ENCODE measurements at places on chromosomes 2 and 18.

DNA sequence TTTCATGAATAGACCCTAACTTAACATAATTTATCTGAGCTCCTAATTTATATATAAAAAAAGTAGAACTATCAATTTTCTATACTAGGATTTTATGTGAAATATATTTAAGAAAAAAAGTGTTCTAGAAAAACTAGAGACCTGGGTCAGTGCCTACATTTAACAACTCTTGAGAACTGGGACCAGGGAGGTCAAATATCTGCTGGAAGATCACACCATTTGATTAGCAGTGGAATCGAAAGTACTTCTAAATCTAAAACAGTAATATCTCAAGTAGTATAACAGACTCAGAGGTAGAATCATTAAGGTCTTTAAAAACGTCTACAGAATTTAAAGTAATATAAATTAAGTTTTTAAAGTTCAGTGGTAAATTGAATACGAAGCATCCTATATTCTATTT, 34.6 kb downstream of the PPP3R1 start:
- no peak for DNase-seq

DNA sequence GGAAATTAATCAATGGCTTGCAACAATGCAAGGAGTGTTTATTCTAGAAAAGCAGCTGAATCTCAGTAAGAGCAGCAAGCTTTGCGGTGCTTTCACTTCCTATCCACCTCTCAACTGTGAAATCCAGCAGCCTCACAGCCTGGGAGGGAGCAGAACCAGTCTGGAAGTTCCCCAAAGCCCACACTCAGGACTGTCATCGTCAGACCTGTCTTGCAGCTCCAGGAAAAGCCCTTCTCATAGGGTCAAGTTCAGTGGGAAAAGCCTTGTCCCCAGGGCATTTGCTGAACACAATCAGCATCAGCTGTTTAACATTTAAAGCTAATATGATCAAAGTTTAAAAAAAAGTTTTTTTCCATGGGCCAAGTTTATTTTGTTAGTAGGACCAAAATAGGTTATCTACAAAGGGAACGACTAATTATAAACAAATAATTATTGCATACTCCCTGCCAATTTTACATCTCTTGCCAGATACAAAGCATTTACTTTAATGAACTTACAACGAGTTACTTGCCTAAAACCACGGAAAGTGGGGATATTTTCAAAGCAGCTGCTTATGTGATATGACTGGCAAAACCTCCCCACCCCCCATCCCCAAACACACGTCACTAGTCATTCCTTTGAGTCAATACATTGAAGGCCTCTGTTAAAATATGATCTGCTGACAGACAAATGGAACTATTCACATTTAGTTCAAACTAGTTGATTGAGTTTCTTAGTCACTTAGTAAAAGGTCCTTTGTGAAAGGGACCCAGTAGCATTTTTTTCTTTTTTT, 36.8 kb downstream of the PARD6G start:
- no peak for DNase-seq

DNA sequence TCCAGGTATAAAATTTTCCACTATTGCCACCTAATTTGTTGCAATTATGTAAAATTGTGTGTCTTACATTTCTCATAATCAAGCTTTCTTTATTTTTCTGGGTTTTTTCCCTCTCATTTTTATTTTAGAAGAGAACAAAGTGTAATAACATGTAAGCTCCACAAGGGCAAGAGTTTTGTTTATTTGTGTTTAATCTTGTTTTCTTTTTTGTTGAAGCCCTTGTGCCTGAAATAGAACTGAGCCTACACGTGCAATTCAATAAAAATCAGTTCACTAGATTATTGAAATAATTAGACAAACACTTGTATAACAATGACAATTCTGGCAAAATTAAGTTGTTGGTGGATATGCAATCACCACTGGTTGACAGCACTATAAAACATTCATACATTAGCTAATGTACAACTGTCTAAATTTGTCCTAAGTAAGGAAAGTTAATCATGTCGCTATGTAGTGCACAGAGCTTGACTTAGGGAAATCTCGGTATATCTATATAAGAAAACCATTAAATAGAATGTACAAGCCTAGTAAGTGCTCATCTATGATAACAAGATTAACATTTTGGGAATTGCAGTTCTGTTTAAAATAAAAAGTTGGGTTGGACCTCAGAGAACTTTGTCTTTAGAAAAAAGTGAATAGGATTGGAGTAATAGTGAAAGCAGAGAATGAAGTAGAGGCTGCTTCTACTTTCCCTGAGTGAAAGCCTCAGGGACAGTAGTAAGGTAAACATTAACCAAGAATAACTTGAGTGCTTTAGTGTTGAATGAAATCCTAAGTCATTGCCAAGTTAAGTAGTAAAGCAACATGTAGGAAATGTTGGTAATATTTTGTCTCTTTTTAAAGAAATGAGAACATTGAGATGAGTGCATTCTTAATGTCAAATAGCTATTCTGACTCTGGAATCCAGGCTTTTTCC, 37.4 kb upstream of the NOL4 start:
- DNase-seq, result no peak

DNA sequence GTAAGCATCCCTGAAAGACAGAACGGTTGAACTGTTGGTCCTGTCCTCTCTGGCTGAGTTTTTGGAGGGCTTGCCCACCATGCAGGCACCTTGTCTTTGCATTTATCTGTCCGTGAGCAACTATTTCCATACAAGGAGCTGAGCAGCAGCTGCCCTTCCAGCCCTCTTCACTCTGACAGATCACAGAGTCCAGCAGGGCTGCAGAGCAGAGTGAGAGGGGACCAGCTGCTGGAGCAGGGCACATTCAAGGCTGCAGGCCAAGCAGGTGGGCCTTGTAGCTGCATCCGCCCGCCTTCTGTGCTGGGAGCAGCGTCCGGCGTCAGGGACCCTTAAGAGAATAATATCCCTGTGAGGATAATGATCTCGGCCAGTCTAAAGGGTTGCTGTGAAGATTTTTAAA, 9.5 kb downstream of the SMYD1 start:
- no peak for DNase-seq

- DNase-seq, result no peak
Measured at GRCh38 chr2:143505542-143505941, 376.3 kb downstream of the ARHGAP15 start.

DNA sequence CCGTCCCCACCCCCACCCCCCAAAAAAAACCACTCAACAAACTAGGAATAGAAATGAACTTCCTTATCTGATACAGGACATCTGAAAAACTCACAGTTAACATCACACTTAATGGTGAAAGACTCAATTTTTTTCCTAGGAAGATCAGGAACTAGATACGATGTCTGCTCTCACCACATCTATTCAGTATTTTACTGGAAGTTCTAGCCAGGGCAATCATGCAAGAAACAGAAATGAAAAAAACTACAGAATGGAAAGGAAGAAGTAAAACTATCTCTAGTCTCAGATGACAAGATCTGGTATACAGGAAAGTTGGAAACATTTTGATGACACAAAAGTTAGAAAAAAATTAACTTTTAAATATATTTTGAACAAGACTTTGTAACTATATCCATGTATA, 114.4 kb upstream of the FZD5 start:
- no peak for DNase-seq

- DNase-seq, result no peak
Measured at GRCh38 chr2:240437551-240437860, 2.0 kb downstream of the GPC1 start.

- no peak for DNase-seq
Measured at GRCh38 chr18:35519148-35519899, 21.6 kb upstream of the INO80C start.

GRCh38 chr18:59661891-59662701, 35.1 kb downstream of the CCBE1 start:
- DNase-seq, result no peak

DNA sequence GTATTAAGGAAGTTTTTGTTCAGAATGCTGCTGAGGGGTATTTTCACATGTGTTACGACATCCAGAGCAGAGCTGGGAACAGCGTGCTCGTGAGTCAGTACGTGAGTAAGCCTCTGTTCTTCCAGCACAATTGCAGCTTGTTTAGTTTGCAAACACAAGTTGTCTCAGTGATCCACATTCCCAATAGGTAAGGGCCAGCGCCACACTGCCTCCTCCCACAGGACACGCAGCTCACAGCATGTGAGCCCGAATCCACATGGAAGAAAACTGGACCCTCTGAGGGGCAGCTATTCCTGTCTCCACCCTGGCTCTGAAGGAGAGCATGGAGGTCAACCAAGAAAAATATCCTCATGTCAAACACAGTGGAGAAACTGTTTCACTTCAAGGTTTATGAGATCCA, 173.9 kb upstream of the PID1 start:
- DNase-seq, result no peak

DNA sequence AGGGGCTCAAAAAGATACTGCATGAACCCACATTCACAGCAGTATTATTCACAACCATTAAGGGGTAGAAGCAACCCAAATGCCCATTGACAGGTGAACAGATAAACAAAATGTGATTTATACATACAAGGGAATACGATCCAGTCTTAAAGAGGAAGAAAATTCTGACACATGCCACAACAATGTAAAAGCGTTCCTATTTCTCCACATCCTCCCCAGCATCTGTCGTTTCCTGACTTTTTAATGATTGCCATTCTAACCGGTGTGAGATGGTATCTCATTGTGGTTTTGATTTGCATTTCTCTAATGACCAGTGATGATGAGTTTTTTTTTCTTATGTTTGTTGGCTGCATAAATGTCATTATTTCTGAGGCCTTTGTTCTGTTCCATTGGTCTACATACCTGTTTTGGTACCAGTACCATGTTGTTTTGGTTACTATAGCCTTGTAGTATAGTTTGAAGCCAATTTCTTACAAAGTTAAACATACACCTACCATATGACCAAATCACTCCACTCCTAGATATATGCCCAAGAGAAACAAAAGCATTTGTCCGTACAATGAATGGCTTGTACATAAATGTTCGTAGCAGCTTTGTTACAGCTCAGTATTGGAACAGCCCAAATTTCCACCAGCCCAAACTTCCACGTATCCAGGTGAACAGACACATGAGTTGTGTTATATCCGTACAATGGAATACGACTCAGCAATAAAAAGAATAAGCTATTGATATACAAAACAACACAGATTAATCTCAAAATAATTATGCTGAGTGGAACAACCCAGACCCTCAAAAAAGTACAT, 85.1 kb downstream of the TMEM131 start:
- no peak for DNase-seq

DNA sequence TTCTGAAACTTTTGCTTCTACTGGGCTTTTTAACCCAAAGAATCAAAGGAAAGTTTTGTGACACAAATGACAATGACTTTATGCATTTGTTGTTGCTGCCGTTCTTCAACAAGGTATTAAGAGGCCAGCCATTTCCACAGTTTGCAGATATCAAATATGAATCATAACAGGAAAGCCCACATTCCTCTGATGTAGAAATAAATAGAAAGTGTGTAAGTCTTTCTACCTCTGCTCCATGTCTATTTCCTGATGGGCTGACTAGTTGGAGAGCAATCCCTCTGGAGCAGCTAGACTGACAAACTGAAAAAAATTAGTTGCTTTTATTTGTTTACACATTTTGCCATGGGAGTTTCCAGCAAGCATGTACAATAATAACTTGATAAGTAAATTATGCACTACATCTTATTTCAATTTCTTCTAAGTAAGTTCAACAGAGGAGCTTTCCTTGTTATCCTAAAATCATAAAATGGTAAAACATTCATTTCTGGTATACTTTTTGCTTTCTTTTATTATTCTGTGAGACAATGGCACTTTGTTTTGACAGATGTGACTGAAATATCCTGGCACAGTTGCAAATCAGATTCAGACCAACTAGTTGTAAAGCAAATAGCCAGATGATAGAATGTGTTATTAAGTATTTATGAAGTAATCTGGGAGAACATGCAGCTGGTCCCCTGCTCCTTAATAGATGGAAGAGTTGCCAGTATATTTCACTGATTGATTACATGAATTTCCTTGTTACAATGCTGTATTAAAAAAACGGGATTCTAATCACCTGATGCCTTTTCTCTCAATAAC, 266.7 kb downstream of the METTL4 start:
- DNase-seq, result no peak

GRCh38 chr2:171394164-171394740, 39.5 kb downstream of the METTL8 start:
- no peak for DNase-seq

GRCh38 chr18:80022613-80023012, 11.6 kb upstream of the RBFA start:
- DNase-seq, result no peak

GRCh38 chr2:174117951-174118930, 130.1 kb downstream of the OLA1 start:
- no peak for DNase-seq

DNA sequence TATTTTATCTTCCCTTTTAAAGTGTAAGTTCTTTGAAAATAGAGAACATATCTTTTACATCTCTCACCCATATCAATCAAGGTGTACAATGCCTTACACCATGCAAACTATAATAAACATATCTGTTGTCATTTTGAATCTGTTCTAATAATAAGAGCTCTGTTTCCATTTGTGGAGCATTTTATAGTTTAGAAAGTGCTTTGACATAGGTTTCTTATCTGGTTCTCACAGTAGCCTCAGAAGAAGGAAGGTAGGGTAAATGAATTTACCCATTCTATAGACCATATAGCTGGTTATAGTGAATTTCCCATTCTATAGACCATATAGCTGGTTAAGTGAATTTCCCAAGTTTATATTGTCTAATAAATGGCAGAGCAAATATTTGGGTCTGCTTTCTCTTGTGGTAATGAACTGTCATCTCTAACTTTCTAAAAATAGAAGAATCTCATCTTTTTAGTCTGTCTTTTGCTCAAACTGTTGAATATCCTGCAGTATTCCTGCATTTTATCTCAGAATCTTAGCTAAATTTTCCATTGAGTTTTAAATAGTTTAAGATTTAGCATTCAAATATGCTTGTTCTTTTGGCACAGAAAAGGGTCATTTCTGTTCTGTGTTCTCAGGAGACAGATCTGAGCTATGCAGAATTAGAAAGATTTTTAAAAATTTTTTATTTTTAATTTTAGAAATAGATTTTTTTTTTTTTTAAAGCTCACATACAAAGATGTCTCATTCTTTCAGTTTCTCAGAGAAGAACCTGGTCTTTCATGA, 80.7 kb upstream of the STON1 start:
- DNase-seq, result no peak

DNA sequence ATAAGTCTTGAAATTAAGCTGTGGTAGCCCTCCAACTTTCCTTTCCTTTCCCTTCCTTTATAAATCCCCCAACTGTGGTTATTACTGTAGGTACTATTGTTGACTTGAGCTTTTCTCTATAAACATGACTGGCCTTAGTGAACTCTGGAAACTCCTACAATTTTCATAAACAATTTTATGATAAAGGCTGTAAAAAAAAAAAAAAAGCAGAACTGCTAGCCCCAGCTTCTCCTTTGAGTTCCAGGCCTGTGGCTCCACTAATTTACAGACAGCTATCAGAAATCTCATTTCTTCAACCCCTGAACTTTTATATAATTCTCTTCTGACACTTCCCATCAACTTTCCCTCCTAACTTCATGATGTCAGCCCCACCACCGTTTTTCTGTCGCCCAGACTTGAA, 174.3 kb downstream of the IKZF2 start:
- DNase-seq, result no peak

Data from activated naive CD8-positive, alpha-beta T cell treated with anti-CD3 and anti-CD28 coated beads for 36 hours (primary cell).